ENCODE measurements at places on chromosomes 16 and 17.

GRCh38 chr17:31880311-31880710 is 21.2 kb downstream of the UTP6 start:
- DNase-seq, result no peak

DNA sequence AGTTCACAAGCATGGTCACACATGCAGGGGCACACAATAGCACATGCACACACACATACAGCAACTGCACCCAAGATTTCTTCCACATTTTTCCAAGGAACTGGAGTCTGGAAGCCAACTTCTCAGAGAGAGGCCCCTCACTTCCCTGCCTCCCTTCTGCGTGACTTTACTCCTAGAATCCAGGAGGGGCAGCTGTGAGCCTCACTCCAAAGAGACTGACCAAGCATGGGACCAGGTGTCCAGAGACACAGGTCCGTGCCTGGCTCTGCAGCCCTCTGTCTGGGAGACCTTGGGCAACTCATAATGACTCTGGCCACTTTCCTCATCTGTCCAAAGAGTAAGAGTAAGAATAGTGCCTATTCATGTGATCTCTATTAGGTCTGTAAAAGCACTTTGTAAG is 104.7 kb upstream of the TMEM132E start:
- no peak for DNase-seq

GRCh38 chr17:3732210-3732621 is 8.5 kb downstream of the HASPIN start:
- DNase-seq, result peak; percentile 54

GRCh38 chr17:9468532-9468931 is 107.1 kb downstream of the STX8 start:
- no peak for DNase-seq

Measured in thyroid gland (tissue), 4 donors.